ENCODE measurements at places on chromosomes 5 and 9.
A peak's percentile ranks its signal among the peaks of the same experiment; 100 is the strongest.

DNA sequence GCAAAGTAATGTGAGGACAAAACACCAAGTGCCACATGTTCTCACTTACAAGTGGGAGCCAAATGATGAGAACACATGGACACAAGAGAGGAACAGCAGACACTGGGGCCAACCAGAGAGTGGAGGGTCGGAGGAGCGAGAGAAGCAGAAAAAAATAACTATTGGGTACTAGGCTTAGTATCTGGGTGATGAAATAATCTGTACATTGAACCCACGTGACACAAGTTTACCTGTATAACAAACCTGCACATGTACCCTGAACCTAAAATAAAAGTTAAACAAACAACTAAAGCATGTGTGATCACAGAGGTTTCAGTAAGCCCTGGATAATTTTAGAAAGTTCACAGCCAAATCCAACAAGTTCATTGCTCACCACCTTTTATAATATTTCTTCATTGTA lies 160.1 kb downstream of the TENT4A start:
- no peak overlapping the region for H3K27ac ChIP-seq
- no peaks in the 10 kb centered on the region for H3K27me3 ChIP-seq
- H3K4me3 ChIP-seq, result no peak overlapping the region
- H3K36me3 ChIP-seq, result no peaks in the 10 kb centered on the region
- no peak for DNase-seq

- peaks cover 24% of the 10 kb centered on the region for H3K4me1 ChIP-seq
- H3K4me3 ChIP-seq, result no peak overlapping the region
- H3K27ac ChIP-seq, result no peak overlapping the region
- peaks cover 18% of the 10 kb centered on the region for H3K36me3 ChIP-seq
- DNase-seq, result no peak
Measured at GRCh38 chr5:610011-610743, 2.0 kb upstream of the CEP72 start.

- no peaks in the 10 kb centered on the region for H3K4me1 ChIP-seq
- no peaks in the 10 kb centered on the region for H3K36me3 ChIP-seq
- peak; percentile 1 for DNase-seq
- H3K4me3 ChIP-seq, result no peak overlapping the region
- no peaks in the 10 kb centered on the region for H3K27me3 ChIP-seq
Measured at GRCh38 chr5:29197631-29198454, 1995.6 kb upstream of the CDH6 start.

DNA sequence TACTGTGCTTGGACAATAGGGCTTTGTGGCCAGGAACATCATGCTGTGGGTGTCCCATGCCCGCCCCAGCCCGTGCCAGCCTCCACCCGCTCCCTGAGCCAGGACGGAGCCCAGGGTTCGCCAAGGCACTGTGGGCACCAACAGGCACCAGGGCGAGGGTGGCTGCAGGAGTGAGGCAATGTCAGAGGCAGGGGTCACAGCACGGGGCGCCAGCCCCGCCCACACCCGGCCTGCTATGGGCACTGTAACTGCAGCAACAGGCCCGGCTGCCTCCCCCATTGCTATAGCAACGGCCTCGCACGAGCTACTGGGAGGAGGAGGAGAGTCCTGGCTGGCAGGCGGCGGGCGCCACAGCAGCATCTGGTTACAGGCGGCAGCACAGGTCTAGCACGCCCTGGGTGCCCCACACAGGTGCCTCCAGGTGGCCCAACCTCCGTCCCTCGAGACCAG lies 2.5 kb downstream of the ABCA2 start:
- H3K36me3 ChIP-seq, result no peaks in the 10 kb centered on the region
- DNase-seq, result no peak

GRCh38 chr9:130868230-130868629 lies 28.4 kb downstream of the QRFP start:
- H3K27ac ChIP-seq, result no peak overlapping the region
- peaks cover 19% of the 10 kb centered on the region for H3K4me1 ChIP-seq
- no peak for DNase-seq
- peaks cover 14% of the 10 kb centered on the region for H3K36me3 ChIP-seq
- H3K27me3 ChIP-seq, result peaks cover 3% of the 10 kb centered on the region

DNA sequence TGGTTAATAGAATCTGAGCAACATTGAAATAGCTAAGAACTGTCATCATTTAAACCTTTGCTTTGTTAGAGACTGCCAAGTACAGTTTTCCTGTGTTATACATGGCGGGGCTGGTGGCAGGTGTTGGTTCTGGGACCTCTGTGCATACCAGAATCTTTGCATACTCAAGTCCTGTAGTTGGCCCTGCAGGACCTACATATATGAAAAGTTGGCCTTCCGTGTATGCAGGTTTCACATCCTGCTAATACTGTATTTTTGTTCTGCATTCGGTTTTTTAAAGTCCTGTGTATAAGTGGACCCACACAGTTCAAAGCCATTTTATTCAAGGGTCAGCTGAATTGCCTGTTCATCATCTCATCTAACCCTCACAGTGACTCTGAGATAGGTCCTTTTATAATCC lies 36.4 kb downstream of the LARP1 start:
- no peak for DNase-seq
- no peak overlapping the region for H3K4me3 ChIP-seq
- no peak overlapping the region for H3K27ac ChIP-seq
- peaks cover 4% of the 10 kb centered on the region for H3K27me3 ChIP-seq

DNA sequence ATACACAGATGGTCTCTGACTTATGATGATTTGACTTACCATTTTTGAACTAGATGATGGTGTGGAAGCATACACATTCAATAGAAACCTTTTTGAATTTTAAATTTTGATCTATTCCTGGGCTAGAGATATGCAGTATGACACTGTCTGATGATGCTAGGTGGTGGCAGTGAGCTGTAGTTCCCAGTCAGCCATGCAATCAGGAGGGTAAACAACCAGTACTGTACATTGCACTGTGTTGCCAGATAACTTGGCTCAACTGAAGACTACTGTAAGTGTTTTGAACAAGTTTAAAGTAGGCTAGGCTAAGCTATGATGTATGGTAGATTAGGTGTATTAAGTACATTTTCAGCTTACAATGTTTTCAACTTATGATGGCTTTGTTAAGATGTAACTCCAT lies 859.1 kb upstream of the ARRDC3 start:
- H3K27ac ChIP-seq, result no peak overlapping the region
- H3K36me3 ChIP-seq, result no peaks in the 10 kb centered on the region
- H3K4me1 ChIP-seq, result no peaks in the 10 kb centered on the region
- H3K4me3 ChIP-seq, result no peak overlapping the region
- no peak for DNase-seq

DNA sequence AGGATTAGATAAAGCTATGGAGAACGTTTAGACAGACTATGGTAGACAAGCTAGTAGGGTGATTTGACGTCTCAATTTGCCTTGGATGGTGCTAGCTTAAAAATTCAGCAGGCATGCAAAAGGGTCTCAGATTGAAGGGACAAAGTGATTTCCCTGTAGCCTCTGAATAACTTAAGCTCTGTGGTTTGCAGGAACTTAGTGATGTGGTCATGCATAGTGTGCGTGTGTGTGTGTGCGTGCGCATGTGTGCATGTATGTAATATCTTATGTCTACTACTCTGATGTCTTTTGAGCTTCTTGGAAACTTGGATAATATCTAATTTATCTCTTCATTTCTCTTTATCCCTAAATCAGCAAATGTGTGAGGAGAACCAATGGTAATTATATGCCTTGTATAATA lies 183.6 kb upstream of the TNC start:
- H3K27me3 ChIP-seq, result peaks cover 2% of the 10 kb centered on the region
- H3K4me3 ChIP-seq, result no peak overlapping the region
- H3K4me1 ChIP-seq, result peaks cover 7% of the 10 kb centered on the region

DNA sequence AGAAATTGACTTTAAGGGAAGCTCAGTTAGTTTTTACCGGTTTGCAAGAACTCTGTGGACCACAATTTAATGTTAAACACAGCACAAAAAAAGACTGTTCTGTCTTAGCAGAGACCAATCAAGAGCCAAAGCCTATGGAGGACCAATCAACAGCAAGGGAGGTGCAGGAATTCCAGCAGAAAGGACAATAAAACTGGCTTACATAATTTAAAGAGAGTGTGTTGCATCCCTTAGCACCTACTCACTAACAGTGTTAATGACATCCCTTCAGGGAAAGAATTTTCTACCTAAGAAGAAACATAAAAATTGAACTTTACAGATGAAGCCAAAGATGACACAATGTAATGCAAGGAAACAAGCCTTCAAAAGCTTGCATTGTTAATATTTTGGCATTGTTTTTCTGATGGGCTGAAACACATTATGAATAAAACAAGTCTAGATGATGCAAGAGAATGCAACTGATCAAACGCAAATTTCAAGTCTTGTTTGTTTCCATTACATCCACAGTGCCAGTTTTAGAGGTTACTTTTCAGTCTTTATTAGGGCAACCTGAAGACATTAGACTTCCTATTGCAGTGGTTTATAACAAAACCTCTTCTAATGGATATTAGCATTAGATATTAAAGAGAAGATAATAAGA lies 111.3 kb upstream of the FST start:
- H3K4me3 ChIP-seq, result no peak overlapping the region
- DNase-seq, result no peak
- peaks cover 31% of the 10 kb centered on the region for H3K36me3 ChIP-seq
- H3K27ac ChIP-seq, result peak overlapping the region; percentile 71

DNA sequence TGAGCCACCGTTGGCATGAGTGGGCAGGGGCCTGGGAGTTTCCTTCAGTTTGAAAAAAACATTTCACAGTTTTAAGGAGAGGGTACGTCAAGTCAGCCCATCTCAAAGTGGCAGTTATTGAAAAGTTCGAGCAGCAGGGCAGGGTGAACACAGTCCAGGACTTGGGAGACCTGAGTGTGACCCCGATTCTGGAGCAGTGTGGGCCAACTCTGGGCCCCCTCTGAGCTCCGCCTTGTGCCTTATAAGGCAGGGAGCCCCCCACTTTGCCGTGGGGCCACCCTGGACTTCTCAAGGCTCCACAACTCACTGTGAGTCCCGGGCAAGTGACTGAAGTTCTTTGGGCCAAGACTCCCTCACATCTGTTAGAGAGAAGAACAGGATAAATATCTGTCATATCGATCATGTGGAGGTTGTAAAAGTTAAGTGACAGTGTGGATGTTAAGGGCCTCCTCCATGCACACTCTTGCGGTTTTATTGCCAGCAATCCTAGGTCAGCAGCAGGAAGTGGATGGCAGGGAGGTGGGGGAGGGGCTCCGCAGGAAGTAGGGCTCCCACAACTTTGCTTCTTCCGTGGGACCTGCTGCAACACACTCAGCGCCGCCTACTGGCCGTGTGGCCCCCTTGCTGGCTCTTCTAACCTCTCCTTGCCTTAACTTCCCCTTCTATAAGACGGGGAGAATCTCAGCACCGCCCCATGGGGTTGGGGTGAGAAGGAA lies 38.4 kb downstream of the HRH2 start:
- no peaks in the 10 kb centered on the region for H3K36me3 ChIP-seq
- peaks cover 13% of the 10 kb centered on the region for H3K27me3 ChIP-seq
- no peak overlapping the region for H3K27ac ChIP-seq
- DNase-seq, result no peak
- H3K4me3 ChIP-seq, result no peak overlapping the region

DNA sequence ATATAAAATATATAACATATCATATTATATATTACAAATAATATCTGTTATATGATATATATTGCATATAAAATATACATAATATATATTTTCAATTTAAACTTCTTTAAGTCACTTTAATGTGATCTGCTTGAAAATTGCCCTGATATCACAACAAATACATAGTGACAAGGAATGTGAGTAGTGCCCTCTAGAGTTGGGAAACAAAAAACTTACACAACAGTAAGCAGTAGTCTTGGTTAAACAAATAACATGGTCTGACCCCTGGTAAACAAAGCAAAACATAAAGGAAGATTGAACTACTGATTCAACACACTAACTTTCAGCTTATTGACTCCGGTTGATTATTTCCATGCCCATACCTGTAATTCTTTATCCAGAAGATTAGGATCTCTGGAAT lies 188.3 kb upstream of the NMUR2 start:
- H3K27me3 ChIP-seq, result no peaks in the 10 kb centered on the region
- H3K27ac ChIP-seq, result no peak overlapping the region
- H3K4me1 ChIP-seq, result no peaks in the 10 kb centered on the region
- no peak overlapping the region for H3K4me3 ChIP-seq

DNA sequence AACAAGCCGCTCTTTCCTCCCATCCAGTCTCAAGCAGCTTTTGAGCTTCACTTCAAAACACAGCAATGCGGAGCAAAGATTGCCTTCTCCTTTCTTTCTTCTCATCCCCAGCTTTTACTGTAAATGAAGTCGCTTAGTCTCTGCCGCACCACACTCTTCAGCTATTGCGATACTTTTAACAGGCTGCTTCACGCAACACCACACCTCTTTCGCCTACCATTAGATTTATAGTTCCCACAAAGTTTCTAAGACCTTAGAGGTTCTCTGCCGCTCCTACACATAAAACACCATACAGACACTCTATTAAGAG lies 711 bp downstream of the PGGT1B start:
- H3K36me3 ChIP-seq, result peaks cover 11% of the 10 kb centered on the region
- H3K4me3 ChIP-seq, result peak overlapping the region; percentile 92
- H3K27me3 ChIP-seq, result no peaks in the 10 kb centered on the region
- peak overlapping the region; percentile 89 for H3K27ac ChIP-seq

DNA sequence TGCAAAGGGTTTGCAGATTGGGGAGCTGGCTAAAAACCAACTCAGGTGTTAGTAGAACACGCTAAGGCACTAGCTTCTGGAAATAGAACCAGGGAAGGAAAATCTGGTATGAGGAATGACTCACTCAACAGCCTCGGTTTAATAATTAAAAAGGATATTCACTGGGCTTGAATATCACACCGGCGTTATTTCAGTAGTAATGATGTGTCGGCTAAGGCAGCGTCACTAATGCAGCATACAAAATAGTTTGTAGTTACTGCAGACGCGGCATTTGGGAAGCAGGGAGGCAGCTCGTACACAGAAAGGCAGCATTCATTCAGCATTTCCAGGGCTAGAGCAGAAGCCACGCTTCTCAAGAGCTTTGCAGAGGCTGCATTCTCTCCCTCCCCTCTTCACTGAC lies 1.7 kb downstream of the ADRA1B start:
- H3K27me3 ChIP-seq, result peaks cover 15% of the 10 kb centered on the region
- H3K4me1 ChIP-seq, result peaks cover 39% of the 10 kb centered on the region
- no peak overlapping the region for H3K4me3 ChIP-seq
- DNase-seq, result no peak

GRCh38 chr5:157335534-157336422 lies 69.9 kb downstream of the CYFIP2 start:
- peaks cover 2% of the 10 kb centered on the region for H3K27me3 ChIP-seq
- H3K4me1 ChIP-seq, result peaks cover 23% of the 10 kb centered on the region
- peak overlapping the region; percentile 47 for H3K27ac ChIP-seq
- peak overlapping the region; percentile 33 for H3K4me3 ChIP-seq
- peak; percentile 88 for DNase-seq
- peaks cover 21% of the 10 kb centered on the region for H3K36me3 ChIP-seq

Data from HFFc6 (cell line).